ENCODE measurements at places on chromosomes 4 and X.

DNA sequence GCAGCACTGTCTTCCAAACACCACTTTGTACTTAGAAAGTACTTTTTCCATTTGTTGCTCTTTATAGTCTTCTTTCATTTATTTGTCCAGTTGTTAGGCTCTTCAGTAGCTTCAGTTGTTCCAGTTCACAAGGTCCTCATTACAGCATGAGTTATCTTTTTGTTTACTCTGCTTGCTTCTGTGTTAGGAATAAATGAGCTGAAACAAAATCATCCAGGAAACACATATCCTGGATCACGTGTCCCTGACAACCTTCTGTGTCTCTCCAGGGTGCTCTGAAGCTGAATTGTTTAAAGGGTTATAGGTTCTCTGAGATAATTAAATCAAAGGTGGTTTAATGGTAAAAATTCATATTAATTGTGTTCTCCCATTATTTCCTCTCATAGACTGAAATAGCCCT lies 19.9 kb upstream of the KLHL8 start:
- DNase-seq, result no peak

GRCh38 chr4:6641164-6641970 lies 882 bp downstream of the MRFAP1 start:
- no peak for DNase-seq

GRCh38 chrX:48473704-48473990 lies 2.4 kb upstream of the FTSJ1 start:
- DNase-seq, result no peak

DNA sequence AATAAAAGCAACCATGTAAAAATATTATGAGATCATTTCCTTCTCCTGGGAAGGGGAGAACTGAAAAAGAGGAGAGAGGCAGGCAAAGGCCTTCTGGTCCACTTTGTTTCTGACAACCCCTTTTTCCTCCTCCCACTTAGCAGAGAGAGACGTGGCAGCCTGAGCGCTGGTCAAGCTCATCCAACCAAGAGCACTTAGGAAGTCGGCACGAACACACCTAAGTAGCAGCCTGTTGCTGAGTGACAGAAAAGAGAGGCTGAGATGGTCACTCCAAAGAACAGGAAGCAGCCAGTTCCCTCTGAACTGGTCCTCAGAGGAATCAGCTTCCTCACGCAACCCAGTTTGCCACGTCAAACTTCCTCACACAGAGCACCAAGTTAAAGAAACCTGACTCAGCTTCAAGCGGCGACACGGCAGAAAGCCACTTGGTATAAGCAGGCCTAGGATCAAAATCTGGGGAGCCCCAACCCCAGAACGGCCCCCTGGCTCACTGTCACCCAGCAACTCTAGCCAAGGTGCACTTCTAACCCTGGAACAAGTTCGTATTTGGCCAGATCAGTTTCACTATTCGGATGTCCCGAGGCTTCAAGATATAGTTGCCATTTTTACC lies 861 bp downstream of the SEC24D start:
- DNase-seq, result no peak

GRCh38 chr4:75054078-75054477 lies 121.2 kb downstream of the PARM1 start:
- DNase-seq, result no peak

- DNase-seq, result no peak
These were observed 161.6 kb downstream of the NPNT start for GRCh38 chr4:106056914-106057313.

DNA sequence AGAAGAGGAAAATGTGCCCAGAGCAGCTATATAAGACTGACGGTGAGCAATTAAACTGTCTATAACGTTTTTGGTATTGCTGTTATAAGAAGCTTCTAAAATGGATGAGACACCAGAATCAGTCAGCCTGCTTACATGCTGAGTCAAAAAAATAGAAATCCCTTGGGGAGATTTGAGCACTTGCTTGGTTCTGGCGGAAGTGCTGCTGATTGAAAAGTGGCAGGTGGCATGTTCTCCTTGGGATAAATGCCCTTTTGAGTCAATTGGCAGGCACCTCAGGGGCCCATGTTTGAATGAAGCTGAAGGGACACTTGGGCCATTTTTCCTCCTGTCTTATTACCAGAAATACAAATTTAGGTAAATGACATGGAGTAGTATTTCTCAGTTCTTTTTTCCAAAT lies 148.7 kb downstream of the PTCHD1 start:
- no peak for DNase-seq

DNA sequence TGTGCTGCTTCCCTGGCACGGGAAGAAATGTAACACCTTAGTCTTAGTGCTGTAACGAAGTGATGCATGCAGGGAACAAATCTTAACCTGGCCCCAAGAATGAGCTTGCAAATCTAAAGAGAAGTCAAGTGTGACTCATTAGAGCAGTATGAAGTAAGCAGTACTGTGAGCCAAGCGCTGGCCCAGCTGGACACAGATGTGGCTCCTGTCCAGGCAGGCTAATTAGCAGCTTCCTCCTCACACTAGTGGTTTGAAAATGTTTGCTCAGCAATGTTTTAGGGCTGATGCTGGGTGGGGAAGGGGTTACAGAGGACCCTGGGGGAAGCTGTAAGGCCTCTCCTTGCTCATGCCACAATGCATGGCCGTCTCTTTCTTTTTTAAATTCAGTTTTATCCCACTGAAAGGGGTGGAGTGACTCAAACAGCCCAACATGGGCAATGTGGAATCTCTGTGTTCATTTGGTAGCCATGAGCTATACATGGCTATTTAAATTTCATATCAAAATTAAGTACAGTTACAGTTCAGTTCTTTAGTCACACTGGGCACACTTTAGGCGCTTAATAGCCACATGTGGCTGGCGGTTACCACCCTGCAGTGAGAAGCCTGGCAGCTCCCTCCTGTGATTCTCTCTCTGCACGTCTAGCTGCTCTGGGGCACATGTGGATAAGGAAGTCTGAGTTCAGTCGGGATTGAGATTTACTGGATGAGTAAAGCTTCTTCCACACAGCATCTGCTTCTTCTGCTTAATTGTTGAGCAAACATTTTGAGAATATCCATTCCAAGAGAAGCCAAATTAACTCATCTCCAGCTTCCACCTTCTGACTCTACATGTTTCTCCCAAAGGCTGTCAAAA lies 48.8 kb downstream of the MAP7D2 start:
- no peak for DNase-seq

DNA sequence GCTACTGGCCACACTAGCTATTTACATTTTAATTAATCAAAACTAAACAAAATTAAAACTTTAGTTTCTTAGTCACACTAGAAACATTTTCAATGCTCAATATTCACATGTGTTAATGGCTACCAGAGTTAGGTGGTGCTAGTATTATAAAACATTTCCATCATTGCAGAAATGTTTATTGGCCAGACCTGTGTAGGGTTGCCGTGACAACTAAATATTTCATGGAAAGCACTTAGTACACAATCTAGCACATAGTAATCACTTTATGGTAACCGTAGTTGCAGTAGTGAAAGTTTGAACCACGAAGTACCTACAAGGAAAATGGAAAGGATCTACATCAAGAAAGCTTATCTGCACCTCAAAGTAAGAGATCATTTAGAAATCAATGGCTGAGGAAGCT lies 95.9 kb downstream of the HS6ST2 start:
- no peak for DNase-seq

DNA sequence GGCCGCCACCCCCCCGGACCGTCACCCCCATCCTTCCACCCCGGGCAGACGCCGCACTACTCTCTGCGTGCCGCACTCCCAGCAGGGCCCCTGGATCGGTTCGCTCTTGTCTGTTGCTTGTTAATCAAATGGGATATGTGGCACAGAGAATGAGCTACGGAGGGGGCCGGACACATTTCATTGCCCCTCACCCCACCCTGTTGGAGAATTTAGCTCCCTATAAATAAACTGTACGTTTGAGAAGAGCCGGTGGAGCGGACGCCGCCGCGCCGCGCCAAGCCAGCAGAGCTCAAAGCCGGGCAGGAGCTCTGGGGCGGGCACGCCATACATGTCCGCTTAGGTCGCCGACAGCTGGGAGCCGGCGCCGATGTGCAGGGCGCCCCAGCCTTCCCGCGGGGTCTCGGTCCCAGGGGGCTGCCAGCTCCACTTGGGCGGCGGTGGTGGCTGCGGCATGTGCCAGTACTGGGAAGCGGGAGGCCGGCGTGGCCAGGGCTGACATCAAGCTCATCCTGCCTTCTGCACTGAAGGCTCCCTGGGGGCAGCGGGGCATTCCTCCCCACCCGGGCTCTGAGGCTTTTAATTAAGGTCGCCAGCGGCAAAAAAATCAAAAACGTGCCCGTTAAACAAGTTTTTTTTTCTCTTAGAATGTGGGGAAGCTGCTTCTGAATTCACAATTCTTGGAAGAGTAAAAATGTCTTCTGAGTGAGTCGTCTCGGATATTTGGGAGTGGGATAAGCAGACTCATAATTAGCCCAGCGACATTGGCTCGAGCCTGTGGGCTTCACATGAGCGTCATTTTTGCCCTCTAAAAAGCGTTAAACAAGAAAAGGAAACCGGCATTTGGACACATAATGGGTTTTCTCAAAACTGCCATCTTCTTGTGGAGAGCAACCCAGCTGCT lies 1.1 kb upstream of the PCDH19 start:
- DNase-seq, result no peak

DNA sequence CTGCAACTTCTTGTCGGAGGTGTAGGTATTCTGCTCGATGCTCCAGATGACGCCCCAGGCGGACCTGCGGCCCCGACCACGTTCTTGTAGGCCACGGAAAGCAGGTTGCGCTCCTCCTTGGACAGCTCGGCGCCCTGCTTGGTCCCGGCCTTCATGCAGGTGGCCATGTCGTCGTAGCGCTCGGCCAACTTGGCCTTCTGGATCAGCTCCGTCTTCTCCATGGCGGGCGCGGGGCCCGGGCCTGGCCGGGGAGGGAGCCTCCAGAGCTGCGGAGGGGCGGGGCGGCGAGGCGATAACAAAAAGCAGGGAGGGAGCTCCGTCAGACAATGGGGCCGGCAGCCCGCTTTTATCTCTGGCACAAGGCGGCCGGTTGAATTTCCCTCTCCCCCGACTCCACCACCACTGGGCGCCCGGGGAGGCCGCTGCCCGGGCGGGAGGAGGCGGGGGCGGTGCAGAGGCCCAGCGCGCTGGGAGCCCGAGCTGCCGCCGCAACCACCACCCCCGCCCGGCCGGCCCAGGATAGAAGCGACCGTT lies 28.3 kb upstream of the DRP2 start:
- DNase-seq, result no peak

GRCh38 chr4:53012738-53013137 lies 150.6 kb downstream of the RASL11B start:
- no peak for DNase-seq

GRCh38 chrX:105349476-105349875 lies 129.0 kb upstream of the TEX13A start:
- no peak for DNase-seq

- DNase-seq, result no peak
These were observed 1808.9 kb upstream of the TENM3 start for GRCh38 chr4:180434131-180434895.

GRCh38 chr4:113574636-113575103 lies 186.9 kb downstream of the CAMK2D start:
- DNase-seq, result no peak

DNA sequence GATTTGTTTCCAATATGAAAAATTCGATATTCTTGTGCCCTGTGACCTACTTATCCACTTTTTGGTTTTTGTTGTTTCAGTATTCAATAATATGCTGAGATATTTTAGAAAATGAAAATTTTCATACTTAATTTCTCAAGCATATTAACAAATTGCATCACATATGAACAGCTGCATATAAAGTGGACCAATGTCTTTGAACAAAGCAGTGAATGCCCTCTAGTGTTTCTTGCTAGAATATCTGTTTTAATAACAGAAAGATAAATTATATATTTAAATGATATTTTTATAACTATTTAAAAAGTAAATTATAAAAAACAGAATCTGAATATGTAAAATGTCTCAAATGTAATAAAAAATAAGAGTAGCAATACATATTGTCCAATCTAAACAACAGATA lies 31.7 kb upstream of the INTU start:
- DNase-seq, result no peak

DNA sequence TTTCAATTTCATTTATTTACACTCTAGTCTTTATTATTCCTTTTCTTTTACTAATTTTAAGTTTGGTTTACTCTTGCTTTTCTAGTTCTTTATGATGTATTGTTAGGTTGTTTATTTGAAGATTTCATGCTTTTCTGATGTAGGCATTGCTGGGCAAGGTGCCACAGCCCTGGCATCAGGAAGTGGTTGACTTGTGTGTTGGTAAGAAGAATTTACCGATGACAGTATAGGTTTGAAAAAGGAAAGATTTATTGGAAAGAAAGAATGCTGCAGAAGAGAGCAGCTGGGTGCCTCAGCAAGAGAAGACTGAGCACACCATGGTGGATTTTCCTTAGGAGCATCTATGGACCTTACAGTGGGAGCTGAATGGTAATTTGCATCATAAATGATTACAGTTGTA lies 153.2 kb downstream of the KLF8 start:
- DNase-seq, result no peak

DNA sequence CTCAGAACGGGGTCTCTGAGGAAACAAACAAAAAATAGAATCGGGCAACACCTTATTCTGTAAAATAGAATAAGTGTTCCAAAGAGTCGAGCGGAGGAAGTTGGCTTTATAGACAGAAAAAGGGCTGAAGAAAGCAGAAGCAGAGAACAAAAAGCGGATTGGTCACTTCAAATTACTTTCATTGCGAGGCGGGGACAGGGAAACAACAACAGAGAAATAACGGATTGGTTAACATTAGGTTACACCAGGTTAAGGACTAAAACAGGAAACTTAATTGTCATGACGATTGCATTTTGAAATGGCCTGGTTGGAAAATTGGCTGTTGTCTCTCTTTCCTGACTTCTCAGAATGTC lies 433 bp upstream of the COQ2 start:
- no peak for DNase-seq

Data from activated CD8-positive, alpha-beta memory T cell treated with anti-CD3 and anti-CD28 coated beads for 1 hour (primary cell).